ENCODE measurements at places on chromosomes 1 and 21.

DNA sequence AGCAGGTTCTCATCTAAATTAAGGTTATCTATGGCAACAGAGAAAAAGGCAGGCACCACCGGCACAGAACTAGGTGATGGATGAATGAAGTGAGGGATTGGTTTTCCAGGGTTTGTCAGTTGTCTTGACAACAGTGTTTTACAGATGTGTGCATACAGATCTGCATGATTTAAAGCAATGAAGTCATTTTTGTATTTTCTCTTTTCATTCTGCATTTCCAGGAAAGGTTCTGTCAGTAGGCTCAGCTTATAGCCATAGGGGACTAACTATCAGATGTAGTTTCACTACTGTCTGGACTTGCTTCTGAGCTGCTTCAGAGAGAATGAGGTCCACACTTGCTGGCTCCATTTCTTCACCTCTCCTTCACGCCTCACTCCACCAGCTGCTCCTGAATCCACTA, 98.2 kb upstream of the LMO4 start:
- no peak for DNase-seq

- DNase-seq = no peak
These were observed 143.3 kb downstream of the PLXNA2 start for GRCh38 chr1:208100906-208101305.

- DNase-seq = no peak
These were observed 122.7 kb downstream of the FGGY start for GRCh38 chr1:59419361-59420140.

DNA sequence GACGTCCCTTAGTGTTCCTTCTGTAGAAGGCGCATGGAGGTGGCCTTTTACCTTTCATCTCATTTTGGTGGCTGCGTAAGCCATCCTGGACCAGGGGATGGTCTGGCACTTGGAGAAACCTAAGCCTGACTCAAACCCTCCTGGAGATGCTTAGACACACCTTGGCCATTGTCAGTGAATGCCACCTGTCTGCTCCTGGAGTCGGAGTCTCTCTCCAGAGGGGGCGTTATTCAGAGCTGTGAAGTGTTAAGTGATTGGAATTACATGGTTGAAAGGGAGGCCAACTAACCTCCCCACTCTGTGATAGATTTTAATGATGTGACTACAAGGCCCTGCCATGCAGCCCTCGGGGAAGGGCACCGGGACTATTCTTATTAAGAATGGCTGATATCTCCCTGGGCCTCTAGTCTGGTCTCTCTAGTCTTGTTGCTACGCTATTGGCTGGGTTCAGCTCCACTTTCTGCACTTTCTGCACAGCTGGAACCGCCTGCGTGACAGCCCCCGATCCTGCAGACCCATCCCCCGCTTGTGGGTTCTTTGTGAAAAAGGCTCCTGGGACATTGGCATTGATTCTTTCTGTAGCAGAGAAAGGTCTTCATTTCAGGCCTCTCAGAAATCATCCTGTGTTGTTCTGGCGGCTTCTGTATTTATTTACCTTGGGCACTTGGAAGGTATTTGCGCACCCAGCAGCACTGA, 4.2 kb downstream of the RASSF5 start:
- DNase-seq = no peak

GRCh38 chr1:41613689-41614574, 129.4 kb upstream of the EDN2 start:
- DNase-seq = no peak

GRCh38 chr1:185733818-185734735, at the start of gene HMCN1:
TSS of gene HMCN1 (plus strand) at chr1:185734391. CDS start at chr1:185734780, 389 bp downstream.
- DNase-seq = no peak

GRCh38 chr1:89631816-89632656, 884 bp upstream of the LRRC8C start:
- DNase-seq = no peak

GRCh38 chr1:71835442-71835813, 446.9 kb downstream of the NEGR1 start:
- no peak for DNase-seq

GRCh38 chr1:67677930-67678329, 7.1 kb upstream of the GADD45A start:
- DNase-seq = no peak

DNA sequence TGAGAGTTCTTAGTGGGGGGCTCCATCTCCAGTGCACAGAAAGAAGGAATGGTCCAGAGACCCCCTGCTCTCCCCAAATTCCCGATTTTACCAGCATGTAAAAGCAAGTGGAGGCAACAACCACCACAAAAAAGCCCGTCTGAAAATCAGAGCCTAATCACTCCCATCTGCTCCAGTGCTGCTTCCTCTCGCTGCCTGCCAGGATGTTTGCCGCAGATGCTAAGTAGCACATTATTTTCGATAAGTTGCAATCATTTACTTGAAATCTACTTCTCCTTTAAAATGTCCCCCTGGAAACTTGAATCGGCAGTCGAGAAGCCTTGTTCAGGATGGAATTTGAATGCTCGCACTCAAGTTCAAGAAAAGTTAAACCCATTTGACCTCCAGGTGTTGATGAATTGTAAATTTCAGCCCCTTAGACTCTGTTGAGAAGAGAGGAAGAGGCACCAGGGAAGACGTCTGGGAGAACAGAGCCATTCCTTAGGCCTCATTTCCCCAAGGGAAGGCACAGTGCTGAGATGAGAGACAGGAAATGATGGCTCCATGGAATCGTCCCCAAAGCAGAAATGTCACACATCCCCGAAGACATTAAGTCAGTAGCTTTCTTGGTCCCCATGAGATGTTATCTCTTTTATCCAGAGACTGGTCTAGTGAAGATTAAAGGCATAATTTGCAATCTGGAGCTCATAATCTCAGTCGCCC, 221.3 kb downstream of the PBX1 start:
- DNase-seq = no peak

DNA sequence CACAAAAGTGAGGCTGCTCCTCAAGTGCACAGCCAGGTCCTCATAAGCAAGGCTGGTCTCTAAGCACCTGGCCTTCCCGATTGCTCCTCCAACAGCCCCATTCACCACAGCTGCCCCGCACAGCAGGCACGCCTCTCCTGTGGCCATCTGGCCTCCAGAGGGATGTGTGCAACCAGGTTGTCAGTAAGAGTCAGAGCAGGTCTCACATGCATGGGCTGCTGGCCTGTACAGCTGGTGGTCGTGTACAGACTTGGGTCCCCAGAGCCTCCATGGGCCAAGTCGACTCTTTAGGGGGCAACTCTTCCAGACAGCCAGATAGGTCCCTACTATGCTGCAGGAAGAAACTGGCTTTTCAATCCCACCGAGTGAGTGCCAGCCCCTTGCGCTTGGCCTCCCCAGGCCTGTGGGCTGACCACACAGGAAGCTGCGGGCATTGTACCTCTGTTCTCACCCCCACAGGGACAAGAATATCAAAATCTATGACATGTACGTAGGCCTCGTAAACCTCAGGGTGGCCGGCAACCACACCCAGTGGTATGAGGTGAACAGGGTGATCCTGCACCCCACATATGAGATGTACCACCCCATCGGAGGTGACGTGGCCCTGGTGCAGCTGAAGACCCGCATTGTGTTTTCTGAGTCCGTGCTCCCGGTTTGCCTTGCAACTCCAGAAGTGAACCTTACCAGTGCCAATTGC, 1.4 kb downstream of the PRSS38 start:
- DNase-seq = no peak

DNA sequence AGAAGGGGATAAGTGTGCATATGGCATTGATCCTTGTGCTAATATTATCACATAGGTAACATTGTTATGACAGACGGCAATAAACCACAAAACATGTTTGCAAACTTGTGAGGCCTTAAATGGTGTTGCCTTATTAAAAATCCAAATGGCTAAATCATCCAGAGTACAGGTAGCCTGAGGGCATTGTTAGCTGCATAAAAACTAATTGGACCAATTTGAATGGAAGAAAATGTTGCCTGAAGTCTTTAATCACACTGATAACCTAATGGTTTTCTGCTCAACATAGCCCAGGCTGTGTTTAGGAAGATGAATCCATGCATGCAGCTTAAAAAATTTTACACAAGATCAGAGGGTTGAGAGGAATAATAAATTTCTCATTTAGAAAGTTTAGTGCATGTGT, 19.4 kb upstream of the LRRC53 start:
- no peak for DNase-seq

DNA sequence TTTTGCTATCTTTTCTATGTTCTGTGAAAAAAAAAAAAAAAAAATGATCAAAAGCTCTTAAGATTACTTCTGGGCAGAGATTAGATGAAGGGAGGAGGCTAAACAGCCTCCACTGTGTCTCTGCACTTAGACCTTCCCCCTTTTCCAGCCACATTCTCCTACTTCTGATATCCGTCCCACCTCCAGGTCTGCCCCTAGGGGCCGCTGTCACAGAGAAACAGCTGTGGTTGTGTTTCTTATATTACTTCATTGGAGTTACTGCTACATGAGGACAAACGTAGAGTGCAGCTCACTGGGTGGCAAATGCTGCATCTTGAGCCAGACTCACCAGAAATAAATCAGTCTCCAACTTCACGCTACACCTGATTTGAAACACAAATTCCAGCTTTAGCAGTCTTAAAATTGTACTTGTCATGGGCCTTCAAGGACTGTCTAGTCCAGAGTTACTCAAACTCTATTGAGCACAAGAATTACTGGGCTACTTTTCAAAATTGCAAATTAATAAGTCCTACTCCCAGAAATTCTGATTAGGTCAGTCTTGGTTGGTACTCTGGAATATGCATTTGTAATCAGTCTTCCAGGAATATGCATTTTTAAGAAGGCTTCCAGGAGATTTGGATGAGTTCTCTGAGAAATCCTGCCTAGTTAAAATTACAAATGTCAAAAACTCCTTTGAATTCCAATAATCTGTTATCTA, 125.2 kb upstream of the PTBP2 start:
- peak; percentile 4 for DNase-seq

GRCh38 chr21:19864476-19864875, 1133.7 kb upstream of the NCAM2 start:
- DNase-seq = no peak

DNA sequence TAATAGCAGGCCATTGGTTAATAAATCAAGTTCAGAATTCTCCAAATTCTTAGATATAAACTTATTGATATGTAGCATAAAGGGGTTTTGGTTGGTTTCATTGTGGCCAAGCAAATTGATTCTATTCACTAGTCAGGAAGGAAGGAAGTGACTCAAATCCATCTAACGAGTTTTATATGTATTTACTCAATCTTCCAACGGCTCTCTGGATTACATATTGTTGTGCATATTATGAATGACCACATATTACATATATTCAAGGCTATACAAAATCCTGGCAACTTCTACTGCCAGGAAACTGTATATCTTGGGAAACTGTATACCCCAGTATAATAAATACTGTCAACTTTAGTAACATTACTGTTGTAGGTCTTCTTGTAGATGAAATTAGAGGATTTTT, 20.1 kb upstream of the PDE4B start:
- DNase-seq = no peak

DNA sequence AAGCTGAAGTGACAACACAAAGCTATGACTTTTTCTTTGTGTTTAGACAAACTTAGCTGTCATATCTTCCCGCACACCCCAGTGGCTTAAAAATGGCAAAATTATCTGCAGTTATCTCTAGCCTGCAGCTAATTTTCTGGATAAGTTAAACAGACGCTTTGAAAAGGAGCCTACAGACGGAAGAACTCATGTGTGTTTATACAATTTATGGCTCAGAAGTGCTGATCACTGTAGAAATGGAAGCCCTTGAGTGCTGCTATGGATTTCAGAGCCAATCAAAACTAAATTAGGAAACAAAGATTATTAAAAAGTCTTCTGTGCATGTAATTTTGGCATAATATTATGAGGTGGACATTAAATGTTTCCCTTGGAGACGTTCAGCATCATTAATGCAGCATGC, 11.6 kb downstream of the NTNG1 start:
- no peak for DNase-seq

DNA sequence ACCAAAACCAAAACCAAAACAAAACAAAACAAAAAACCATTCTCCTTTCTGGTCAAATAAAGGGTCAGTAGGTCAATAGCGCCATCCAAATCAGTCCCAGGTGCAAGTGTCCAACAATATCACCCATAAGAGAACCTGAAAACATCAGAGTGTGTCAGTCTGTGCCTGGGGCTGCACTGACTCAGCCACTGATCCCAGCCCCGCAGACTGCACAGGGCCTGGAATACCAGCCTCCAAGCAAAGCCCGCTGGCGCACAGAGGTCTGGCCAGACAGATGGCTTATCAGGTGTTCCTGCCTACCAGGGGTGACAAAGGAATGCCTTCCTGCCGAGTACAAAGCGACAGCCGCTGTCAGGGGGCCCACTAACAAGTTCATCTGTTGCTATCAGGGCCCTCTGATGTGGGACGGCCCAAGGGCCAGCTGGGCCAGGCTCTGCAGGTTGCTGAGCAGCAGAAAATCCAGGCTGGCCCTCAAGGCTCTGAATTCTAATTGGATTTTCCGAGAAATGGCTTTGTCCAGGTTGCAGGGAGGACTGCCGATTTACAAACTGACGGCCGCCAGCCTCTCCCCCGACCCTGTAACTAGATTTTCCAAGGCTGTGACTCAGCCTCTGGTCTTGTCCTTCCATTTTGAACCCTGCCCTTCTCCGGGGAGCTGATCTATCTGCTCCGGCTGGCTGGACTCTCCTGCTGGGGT, 13.7 kb upstream of the TMEM51 start:
- DNase-seq = no peak

DNA sequence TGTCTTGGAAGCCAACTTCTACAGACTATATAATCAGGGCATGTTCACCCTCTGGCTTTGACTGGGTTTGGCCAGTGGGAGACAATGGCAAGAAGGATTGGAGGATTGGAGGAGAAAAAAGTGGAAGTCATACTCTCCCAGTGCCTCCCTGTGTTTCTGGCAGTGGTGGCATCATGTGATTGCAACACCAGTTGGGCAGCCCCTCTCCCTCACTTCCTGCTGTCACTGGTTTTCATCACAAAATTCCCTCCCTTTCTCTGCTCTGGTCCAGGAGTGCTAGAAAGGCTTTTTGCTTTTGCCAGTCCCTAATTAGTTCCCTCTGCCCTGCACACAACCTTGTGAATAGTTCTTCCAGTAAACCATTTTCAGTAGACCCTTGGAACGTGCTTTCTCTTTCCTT, 3.7 kb upstream of the QSOX1 start:
- no peak for DNase-seq

DNA sequence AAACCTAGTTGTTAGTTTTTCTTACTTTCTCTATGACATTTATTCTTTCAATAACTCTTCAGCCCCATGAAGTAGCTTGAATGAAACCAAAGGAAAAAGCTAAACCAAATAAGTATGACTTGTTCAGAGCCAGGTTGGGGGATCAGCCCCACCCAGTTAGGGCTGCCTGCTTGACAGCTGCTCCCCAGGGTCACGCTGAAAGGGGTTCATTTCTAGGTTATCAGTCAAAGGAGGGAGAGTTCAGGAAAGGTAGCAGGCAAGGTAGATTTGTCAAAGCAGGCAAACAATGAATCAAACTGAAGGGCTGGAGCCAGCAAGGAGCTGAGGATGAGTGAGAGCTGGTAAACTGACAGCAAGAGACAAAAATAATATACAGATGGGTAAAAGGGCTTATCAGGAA, 3.1 kb upstream of the S100A11 start:
- DNase-seq = no peak

DNA sequence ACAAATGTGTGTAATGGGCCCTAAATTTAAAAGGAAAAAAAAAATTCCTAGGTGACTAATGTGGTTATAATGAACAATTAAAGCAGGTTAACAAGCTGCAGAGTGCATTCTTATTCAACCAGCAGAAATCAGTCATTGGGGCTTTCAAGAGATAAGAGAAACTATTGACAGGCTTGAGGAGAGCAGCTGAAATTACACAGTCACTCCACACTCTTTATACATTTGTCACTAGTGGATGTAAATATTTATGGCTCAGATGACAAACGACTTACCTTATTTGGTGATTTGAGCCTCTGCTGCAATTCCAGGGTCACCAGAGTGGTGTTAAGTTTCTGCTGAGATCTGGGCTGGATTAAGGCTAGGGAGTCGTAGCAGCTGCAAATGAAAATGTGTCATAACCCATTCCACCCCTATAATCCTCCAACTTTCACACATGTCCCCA, 896.3 kb downstream of the TTLL7 start:
- no peak for DNase-seq

Measured in stimulated activated CD4-positive, alpha-beta T cell treated with anti-CD3 and anti-CD28 coated beads, Interleukin-1b, Interleukin-23, amount 100 ng/mL, for 48 hours (primary cell).